HEK293T (cell line): ENCODE measurements at places on chromosomes 12 and 14.

DNA sequence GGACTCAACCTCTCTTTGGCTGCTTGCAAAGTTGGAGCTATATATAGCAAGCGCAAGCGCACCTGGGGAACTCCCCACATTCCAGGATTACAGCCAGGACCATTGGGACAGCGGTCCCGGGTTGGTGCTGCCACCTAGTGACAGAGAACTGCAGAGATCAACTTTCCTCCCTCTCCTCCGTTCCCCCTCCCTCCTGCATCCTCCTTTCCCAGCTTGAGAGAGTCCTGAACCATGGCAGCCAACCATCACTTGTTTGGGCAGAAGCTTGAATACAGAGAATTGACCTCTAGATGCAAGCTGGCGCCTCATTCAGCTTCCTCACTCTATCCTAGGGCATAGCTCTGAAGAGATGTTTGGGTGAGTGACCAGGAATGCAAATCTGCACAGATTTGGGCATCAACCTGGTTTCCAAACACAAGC, 17.4 kb upstream of the FLVCR2 start:
- peak; percentile 87 for DNase-seq

DNA sequence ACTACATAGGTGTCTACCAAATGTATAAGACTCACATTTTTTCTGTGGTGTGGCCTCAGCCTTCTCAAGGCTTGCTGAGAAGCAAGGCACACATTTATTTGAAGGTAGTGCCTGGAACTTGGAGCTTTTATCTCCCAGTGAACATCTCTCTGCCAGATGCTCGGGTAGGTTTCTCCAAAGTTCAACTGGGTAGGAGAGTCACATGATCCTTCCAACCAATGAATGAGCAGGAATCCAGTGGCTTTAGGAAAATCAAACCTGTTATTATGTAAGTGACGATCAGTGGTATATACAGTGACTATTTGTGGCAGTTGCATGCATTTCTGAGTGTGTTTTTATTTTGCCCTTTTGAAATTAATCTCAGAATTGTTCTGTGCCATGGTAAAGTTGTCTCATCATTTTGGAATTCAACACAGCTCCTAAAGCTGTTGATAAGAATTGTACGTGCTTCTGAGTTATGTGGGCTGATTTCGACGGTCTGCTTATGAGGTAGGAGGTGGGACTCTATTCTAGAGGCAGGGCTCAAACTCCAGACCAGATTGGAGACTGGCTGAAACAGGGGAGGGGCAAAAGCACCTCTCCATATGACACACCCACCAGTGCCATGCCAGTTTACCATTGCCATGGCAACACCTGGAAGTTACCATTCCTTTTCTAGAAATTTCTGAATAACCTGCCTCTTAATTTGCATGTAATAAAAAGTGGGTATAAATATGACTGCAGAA, 57.6 kb downstream of the EID3 start:
- DNase-seq = no peak

- DNase-seq = no peak
These were observed 214.1 kb downstream of the ANO2 start for GRCh38 chr12:5730962-5731361.

- no peak for DNase-seq
These were observed 1.2 kb upstream of the WSB2 start for GRCh38 chr12:118061873-118062843.

DNA sequence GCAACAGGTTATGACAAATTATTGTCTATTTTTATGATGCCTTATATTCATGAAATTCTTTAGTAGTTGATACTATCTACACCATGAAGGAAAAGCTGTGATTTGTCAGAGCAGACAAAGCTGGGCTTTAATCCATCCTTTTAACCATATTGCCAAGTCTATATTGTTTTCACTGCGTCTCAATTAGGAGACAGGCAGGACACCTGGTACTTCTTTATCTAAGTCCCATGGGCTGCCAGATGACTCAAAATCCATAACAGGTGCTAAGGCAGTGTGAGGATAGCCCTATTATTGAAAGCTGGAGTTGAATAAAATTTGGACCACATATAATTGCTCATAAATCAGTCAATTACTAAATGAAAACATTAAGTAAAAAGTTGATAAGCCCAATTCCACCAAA, 22.6 kb downstream of the INSM2 start:
- no peak for DNase-seq
